ENCODE measurements at places on chromosomes 2 and 18.
A peak's percentile ranks its signal among the peaks of the same experiment; 100 is the strongest.

GRCh38 chr2:86518481-86518880, 44.8 kb downstream of the CHMP3 start:
- peak; percentile 6 for DNase-seq

- no peak for DNase-seq
Measured at GRCh38 chr2:105869341-105869740, 124.6 kb downstream of the NCK2 start.

DNA sequence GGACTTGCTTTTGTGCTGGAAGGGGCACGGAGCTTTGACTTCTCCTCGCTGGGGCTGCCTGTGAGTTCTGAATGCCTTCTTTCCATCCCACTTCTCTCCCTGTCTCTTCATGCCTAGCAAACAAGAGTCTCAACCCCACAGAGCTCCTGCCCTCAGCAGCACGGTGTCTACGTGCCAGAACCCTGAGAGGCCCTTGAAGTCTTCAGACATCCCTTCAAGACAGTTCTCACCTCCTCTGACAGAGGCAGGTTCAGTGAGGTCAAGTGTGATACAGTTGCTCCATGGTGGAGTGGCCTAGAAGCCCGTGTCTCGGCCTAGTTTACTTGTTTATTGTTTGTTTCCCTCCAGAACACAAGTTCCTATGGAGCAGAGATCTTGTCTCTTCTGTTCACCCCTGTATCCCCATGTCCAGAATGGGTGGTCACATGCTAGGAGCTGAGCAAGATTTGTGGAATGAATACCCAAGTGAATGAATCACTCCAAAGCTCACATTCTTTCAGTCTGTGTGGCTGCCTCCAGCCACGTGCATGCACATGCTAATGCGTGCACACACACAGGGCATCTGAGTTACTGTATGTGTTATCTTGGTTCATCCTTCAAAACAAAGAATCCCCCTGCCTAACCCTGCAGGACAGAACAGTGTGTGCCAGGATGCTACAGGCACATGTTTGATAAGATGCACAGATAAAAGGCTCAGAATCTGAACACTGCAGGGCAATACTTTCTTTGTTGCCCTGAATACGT, 391.6 kb downstream of the NBAS start:
- no peak for DNase-seq

- DNase-seq: no peak
Measured at GRCh38 chr2:134682726-134683125, 36.1 kb downstream of the TMEM163 start.

Measured in occipital lobe (tissue), 3 donors.